ENCODE measurements at places on chromosomes 1 and 21.

DNA sequence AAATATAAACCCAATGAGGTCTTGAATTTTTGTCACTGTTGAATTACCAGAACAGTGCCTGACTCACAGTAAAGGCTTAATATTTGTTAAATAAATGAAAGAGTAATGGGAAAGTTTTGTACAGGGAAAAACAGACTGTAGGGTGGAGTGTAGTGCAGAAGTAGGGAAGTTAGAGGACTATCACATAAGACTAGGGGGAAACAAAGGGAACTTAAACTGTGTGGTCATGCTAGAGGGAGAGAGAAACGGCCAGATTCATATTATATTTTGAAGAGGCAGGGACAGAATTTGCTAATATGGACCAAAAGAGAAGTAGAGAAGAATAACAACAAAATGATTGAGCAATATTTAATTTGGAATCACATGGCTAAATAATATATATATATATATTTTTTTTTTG is 14.8 kb downstream of the CTSK start:
- DNase-seq, result no peak

GRCh38 chr1:163410073-163410999 is 88.6 kb downstream of the NUF2 start:
- DNase-seq, result peak; percentile 50

GRCh38 chr1:55428944-55429931 is 214.1 kb upstream of the USP24 start:
- DNase-seq, result no peak

- no peak for DNase-seq
Measured at GRCh38 chr1:223456747-223457146, 63.5 kb downstream of the CCDC185 start.

DNA sequence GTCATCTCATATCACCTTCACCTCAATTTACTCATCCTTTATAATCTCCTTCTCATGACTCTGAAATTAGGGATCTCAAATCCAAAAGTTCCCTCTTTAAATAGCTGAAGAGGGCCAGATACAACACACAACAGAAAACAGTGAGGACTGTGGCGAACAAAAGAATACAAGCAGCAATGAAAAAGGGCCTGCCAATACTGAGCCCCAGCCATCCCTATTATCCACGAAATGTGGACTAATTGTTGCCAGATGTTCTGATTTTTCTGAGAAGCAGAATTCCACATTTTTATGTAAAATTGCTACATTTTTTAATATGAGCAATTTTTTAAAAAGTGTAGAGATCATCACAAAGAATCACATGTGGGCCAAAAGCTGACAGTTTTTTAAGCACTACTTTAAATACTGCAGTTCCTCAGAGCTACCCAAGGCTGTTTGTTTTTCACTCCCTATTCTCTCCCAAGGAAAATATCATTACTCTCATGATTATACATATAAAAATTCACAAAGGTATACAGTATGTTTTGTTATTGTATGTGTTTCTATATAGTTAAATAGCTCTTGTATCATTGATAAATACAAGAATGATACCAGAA is 90.0 kb downstream of the ASH1L start:
- DNase-seq, result no peak

DNA sequence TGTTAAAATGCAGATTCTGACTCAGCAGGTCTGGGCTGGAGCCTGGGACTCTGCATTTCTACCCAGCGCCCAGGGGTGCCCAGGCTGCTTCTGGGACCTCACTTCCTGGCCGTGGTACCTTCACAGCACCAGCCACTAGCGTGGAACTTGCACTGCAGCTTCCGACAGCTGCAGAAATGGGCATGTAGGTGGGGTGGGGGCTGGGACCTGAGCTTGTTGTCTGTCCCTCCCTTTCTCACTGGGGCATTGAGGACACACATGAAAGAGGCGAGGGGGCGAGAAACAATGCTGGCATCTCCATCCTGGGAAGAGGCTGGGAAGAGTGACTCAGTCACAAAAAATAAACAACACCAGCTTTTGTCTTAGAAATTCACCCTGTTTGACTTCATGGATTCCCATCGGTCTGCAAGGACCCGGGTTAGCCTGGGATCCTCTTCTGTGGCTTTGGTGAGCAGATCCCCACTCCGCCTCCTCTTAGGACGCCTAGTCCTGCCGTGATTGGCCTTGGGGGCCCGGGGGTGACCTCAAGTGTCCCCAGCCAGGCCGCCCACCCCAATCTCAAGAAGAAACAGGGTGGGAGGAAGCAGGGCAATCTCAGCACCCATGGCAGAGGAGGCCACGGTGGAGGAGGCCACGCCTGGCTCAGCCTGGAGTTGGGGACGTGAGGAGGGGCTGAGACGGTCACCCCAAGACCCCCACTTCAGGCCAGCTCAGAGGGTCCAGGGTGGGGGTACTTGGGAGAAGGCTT is 29.9 kb upstream of the POFUT2 start:
- DNase-seq, result peak; percentile 16

DNA sequence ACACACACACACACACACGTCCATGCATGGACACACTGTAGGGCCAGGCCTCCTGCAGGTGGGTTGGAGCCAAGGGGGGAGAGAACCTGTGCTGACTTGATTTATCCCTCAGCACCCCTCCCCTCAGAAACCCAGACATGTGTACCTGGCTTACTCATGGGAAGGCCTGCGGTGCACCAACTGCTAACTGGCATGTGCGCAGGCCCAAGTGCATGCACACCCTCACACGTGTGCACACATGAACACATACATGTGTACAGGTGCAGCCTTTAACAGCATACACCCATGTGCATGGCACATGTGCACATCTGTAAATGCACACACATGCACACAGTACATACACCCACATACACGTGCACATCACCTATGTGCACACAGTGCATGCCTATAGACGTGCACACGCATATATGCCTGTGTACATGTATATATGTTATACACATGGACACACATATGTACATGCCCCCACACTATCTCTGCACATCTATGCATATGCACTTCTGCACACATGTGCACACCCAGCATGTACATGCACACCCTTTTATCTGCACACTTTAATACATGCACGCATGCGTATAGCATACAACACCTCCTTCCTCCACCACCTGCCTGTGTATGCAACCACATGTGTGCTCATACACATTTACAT is 67.5 kb downstream of the TRIM11 start:
- no peak for DNase-seq

DNA sequence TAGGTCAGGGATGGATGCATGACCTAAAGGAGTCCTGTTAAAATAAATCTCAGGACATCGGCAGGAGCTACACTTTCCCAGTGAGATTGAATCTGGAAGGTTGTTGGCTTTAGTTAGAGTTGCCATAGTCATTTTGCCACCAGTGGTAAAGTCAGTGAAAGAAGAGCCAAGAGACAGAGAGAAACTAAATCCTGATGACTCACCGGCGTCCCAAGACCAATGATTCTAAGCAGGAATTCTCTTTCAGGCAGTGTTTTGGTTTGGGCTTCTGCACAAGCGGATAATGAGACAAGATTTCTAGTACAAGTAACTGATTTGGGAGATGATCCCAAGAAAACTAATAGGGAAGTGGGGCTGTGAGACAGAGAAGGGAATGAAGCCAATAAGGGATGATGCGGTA is 88.8 kb upstream of the ETS2 start:
- no peak for DNase-seq

GRCh38 chr1:24991697-24992096 is 61.6 kb upstream of the RUNX3 start:
- no peak for DNase-seq

DNA sequence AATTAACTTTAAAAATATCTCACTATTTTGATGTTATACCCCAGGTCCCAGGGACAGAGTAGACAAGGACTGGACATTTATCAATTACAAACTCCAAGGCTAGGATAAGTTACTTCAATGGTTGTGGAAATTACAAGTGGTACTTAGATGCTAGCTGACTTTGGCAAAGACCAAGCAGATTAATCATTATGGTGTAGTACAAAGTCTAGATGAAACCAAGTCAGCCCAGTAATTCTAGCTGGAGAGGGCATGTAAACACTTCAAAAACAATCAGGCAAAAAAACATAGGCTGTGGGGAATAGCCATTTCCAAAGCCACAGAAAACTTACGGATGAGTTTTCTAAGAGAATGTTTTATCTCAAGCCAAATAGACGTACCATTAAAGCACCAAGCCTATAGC is 124.5 kb downstream of the TSEN15 start:
- DNase-seq, result no peak

GRCh38 chr1:221805121-221805520 is 63.2 kb upstream of the DUSP10 start:
- no peak for DNase-seq

DNA sequence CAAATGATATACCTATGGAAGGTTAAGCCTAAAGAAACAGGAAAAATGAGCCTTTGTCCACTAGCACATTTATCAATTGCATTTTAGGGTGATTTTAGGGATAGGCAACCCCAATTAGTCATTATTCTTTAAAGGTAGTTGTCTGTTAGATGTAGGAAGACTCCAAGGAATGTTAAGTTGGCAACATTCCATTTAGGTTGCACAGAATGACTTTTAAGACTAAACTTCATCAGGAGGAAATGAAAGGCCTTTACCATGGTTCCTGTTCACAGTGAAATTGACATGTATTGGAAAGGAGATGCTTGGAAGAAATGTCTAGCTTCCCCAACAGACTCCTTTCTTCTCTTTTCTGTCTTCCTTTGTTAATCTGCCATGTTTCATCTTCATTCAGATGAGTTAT is 1.6 kb upstream of the APOBEC4 start:
- DNase-seq, result no peak

DNA sequence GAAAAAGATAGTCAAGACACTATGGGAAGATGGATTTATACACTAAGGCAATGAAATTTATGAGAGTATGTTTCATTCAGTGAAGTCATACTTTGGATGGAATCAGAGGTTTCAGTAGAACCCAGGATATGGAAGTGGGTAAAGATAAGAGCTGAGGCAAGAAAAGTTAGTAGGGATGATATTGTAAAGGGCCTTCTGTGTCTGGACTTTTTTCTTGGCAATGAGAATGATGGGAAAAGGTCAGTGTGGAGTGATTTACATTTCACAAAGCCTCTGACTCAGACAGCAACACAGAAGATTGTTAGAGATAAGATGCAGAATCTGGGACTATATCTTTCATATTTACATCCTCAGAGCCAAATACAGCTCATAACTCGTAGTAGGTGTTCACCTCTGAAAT is 32.1 kb downstream of the SH3BGR start:
- no peak for DNase-seq

GRCh38 chr1:6271006-6271405 is 10.1 kb upstream of the GPR153 start:
- DNase-seq, result peak; percentile 75

- DNase-seq, result no peak
Measured at GRCh38 chr1:26533951-26534509, 4.5 kb downstream of the RPS6KA1 start.

GRCh38 chr1:205918955-205919746 is 24.1 kb downstream of the SLC26A9 start:
- DNase-seq, result peak; percentile 82

GRCh38 chr1:220013497-220013896 is 32.8 kb downstream of the EPRS1 start:
- DNase-seq, result no peak

DNA sequence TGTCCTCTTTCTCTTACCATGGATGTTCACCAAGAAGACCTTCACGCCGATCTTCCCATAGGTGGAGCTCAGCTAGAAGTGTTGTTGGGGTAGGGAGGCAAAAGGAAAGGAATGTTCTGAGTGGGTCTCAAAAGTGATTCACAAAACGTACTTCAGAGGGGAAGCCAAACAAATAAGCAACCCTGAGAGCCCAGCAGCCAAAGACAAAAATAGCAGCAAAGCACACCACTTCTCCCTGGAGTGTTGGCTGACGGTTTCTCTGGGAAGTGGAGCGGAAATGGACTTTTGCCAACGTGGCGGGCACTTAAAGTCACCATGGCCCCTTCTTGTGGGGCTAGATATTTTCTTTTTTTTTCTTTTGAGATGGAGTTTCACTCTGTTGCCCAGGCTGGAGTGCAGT is 23.1 kb downstream of the SLC26A9 start:
- peak; percentile 41 for DNase-seq

DNA sequence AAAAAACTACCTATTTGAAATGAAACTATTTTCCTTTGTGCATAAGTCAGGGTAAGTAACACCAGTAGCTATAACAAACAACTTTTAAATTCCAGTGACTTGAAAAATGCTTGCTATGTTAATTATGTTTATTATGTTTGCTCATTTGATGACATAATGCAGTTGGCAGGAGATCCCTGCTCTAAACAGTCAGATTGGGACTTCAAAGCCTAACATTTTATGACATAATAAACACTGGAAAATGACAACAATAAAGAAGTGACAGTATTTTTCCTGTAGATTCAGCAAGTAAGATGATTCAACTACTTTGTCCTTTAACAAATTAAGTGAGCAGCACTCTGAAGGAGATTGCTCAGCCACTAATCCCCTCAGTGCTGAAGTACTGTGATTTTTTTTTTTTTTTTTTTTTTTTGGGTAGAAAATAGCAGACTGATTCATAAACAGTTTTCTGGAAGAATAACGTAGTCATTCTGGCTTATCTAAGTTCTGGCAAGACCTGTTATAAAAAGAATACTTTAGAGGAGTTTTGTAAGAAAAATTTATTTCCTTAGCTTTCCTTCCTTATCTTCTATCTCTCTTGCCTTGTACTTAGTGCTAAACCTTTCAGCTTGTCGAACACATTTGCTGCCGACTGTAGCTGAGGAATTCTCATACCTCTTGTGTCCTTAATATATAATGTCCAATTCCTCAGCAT is 207.2 kb downstream of the PTGER3 start:
- DNase-seq, result no peak

GRCh38 chr1:177238967-177239366 is 68.2 kb downstream of the BRINP2 start:
- DNase-seq, result no peak

GRCh38 chr1:224529844-224530243 is 86.3 kb upstream of the CNIH3 start:
- DNase-seq, result no peak

DNA sequence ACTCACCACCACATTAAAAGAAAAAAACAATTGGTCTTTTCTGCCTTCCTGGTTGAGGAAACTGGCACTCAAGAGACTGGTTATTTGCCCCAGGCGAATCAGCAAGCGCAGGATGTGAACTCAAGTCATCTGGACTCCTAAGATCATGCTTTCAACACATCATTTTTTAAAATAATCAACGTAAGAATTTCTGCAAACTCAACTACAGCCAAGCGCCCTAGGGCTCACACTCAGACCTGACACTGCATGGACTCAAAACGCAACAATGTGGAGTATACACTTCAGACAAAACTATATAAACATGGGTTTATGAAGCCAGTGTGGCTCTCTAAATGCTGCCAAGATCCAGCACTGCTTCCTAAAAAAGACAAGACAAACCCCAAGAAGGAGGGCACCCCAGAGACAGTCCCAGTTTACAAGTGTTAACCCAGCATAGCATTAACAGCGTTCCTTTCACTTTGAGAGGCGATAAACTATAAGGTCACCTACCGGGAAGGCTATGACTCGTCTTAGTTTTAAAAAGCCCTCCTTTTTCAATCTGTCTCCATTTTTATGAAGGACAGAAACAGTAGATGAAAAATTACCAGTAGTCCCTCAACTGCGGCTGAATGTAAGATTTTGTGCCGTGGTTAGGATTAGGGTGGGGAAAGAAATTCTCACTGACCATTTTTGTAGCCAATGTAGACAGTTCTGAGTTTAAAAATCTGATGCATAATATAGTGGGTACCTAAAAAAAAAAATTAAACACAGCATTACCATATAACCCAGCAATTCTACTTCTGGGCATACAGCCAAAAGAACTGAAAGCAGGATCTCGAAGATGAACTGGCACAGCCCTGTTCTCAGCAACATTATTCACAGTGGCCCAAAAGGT is 54.8 kb downstream of the SIPA1L2 start:
- no peak for DNase-seq
